Nucleus accumbens (tissue), 56 donors: ENCODE measurements at places on chromosomes 16 and 17.
A peak's percentile ranks its signal among the peaks of the same experiment; 100 is the strongest.

DNA sequence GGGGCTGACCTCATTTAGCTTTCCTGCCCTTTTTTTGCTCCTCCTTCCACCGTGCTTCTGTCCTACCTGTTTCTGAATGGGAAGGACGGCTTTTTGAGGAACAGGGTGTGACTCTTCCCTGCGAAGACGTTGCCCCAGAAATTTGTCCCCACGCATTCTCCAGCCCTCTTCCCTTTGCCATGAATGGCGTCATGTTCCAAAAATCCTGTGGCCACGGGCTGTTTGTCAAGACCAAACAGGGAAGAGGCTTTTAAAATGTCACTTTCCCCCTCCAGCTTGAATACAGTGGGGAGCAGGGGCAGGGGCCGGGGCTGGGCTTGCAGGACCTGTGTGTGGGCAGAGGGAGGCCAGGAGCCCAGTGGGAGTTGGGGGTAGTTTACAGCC lies 13.9 kb downstream of the MPRIP start:
- no peak for DNase-seq

DNA sequence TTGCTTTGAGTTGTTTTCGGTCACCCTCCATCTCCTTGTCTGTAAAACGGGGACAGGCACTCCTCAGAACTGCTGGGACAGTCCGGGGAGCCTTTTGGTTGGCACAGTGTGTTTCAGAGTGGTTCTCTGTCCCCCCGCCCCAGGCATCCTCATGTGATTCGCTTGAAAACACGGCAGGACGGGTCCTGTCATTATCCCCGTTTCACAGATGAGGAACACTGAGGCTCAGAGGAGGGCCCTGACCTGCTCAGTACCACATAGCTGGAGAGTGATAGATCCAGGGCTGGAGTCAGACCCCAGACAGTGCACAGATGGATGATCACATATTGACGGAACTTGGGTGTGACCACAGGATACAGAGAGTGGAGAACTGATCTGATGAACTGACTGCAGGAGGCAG lies 13.5 kb upstream of the ADGRG1 start:
- DNase-seq: no peak

GRCh38 chr16:2798723-2799204 lies 494 bp downstream of the PRSS41 start:
- no peak for DNase-seq

DNA sequence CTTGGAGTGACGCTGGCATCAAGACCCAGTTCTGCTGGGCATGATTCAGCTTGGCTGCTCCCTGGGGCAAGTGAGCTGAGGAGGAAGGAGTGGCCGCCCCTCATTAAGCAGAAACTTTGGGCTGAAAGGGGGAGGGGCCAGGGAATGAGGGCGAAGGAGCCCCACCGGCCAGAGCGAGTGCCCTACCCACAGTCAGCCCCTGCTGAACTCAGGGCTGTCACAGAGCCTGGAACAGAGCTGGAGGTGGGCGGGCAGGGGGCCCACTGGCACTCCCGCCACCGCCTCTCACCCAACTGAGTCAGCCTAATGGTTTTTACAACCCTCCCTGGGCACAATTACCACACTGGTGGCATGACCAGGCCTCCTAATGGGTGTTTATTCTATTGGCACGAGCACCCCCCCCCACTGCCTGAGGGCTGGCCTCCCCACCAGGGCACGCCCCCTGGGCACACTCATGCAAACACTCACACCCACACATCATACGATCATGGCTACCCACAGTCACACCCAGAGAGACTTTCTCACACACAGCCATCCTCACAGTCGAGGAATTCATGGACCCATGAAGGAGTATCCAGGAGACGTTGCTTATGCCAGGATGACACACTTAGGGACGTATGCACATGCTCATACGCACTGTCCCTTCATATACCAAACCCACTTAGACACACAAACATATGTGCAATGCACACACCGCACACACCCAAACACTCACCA lies 19.2 kb downstream of the UNC119 start:
- no peak for DNase-seq

- DNase-seq: no peak
Observed at GRCh38 chr16:89313583-89313982, 96.1 kb downstream of the ZNF778 start.

GRCh38 chr16:66439051-66439730 lies 12.1 kb downstream of the BEAN1 start:
- DNase-seq: no peak

GRCh38 chr17:41647940-41648410 lies 23.6 kb upstream of the KRT17 start:
- DNase-seq: peak; percentile 82

DNA sequence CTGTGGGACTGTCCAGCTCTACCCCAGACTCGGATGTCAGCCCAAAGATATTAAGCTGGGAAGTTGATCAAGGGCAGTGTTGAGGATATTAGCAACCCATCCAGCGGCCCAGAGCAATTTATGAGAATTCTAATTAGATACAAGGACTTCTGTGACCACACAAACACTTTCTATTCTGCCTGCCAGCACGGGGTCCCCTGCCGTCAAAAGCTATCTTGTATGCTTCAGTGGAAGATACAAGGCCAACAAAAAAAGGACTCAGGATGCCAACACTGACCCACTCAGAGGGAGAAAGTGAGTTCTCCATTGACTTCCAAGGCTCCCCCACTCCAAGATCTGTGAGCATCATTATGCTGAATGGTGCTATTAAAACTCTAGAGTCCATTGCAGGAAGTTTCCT lies 390.7 kb downstream of the GRIN2A start:
- DNase-seq: no peak

GRCh38 chr16:1225051-1225451 lies at the start of gene TPSG1:
Gene TPSG1, minus strand, starts transcription at chr16:1225268. Its CDS starts 16 bp downstream, at chr16:1225252.
- DNase-seq: no peak

DNA sequence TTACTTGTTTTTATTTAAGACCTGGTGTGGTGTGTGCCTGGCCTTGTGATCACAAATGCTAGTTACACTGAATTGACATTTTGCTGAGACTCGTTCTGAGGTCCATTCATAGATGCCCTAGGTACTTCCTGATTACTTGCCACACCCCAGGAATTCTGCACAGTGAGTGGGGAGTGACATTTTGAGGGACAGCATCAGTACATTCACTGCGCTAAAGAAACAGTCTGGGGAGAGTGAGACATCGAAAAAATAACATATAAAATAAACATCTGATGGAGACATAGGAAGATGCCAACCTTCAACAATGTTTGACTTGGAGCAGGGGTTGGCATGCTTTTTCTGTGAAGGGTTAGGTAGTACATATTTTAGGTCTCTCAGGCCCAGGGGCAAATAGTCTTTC lies 30.4 kb downstream of the ABCC1 start:
- no peak for DNase-seq

DNA sequence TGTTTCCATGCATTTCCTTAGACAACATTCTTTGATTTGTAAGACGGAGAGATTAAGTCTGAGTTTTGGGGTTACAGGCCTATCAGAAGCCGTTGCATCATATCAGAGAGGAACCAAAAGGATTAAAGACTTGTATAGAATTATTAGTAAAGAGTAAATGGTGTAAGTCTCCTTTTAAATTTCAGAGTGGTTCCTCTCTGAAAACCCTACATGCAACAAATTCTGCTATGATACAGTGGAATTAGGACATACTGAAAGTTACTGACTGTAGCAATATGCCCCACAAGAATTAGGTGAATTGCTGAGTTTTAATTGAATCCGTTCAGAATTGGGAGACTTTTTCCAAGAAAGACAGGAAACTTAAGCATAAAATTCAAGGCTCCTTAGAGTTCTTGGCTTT lies 221.6 kb downstream of the FTO start:
- no peak for DNase-seq

DNA sequence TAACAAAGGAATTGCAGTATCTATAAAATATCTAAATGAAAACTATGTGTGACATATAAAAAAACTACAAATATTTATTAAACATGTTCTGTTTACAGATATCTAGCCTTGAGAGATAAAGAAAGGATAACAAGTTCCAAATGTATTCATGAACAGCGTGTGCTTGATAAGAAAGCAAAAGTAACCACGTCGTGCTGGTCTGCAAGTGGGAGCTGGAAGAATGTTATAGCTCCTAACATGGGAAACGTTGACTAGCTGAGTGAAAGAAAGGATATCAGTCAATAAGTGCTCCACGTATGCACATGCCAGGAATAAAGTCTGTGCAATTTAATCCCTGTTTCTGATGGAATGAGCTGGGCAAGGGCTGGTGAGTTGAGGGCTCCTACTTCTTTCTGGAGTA lies 71.2 kb upstream of the CDYL2 start:
- DNase-seq: no peak

GRCh38 chr16:2842340-2843000 lies 12.4 kb downstream of the ZG16B start:
- no peak for DNase-seq

DNA sequence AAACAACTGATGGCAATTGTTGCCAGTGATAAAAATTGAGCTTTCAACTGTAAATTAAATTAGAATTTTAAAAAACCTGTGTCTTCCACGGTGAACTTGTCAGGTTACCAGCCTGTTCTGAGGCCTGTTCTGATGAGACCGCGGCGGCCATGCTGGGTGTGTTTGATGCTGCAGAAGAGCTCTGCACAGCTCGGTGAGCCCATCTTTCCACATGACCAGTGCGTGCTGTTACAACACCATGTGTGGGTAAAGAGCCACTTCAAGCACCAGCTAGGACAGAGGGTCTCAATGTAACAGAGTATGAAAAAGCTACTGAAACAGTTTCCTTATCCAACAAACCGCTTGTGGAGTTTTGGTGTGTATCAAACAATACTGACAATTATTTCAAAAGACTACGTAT lies 48.5 kb downstream of the RPTOR start:
- DNase-seq: no peak

DNA sequence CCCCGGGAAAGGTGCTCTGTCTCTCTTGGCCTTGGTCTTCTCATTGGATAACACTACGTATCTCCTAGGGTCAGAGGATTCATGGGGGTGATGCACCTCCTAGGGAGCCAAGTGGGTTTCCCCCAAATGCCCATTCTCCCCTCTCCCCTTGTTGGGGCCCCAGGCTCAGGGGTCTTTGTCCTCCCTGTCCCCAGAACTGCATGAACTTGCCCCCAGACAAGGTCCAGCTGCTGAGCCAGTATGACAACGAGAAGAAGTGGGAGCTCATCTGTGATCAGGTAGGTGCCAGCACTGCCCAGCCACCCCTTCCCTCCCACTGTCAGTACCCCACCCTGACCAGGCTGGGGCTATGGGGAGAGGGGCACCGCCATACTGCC lies 8.7 kb downstream of the FMNL1 start:
- DNase-seq: no peak

DNA sequence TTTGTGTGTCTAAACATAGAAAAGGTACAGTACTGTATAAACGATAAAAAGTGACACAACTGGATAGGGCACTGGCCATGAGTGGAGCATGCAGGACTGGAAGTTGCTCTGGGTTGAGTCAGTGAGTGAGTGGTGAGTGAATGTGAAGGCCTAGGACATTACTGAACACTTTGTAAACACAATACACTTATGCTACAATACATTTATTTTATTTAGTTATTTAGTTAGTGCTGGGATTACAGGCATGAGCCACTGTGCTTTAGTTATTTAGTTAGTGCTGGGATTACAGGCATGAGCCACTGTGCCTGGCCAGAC lies 4.6 kb downstream of the CFAP20 start:
- DNase-seq: no peak

DNA sequence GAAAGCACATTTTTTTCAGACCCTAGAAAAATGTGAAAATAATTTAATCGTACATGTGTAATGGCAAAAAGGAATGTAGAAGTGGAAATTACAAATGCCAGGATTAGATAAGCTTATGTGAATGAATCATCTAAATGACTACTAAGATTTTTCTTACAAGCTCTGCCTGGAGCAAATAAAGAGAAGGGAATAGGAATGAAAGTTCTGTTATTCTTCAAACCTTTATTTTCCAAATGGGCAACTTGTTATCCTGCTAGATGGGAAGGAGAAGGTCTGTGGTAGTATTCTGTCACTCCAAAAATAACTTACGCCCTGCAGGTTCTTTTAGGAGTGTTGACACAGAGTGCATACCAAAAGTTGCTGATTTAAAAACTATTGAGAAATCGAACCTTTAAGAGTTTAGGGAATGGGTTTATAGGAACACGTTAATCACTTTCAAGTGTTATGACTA lies 9.7 kb downstream of the CTCF start:
- DNase-seq: no peak

DNA sequence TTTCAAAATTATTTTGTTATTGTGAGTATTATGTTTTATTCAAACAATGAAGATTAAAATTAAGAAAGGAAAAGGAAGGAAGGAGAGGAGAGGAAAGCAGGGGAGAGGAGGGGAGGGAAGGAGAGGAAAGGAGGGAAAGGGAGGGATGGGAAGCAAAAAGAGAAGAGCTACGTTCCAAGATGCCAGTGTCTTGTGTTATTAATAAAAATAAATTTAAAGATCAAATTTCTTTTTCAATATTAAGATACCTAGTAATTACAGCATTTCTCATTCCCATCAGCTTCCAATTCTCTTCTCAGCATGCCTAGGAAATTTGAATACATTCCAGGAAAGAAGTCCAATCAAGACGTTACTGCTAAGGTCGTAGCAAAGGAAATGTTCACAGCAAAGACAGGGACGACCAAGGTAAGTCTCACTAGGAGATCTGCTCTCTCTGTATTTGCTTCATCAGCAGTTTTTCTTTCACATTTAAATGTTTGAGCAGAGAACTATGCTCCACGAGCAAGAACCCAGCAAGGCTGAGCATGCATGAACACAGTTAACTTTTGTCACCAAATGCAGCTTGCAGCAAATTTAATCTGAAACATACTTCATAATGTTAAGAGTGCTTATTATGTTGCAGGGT lies 63.3 kb upstream of the HLF start:
- DNase-seq: no peak

DNA sequence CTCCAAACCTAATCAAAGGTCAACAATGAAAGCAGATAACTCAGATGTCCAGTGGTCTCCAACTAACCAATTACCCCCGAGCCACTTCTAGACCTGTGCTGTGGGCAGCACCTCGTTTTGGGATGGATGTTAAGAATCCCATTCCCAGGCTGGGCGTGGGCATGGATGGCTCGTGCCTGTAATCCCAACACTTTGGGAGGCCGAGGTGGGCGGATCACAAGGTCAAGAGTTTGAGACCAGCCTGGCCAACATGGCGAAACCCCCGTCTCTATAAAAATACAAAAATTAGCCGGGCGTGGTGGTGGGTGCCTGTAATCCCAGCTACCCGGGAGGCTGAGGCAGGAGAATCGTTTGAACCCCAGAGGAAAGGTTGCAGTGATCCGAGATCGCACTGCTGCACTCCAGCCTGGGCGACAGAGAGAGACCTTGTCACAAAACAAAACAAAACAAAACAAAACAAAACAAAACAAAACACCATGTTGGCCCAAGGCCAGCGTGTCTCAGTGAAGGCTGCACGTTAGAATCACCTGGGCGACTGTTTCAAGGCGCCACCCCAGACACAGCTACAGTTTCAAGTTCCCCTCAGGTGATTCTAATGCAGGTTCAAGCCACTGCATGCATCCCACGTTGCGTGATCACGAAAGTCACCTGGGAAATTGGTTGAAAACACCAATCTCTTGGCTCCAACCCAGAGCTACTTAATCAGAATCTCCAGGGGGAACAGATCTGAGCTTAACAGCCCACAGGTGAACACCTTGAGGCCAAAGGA lies 21.3 kb downstream of the COX4I1 start:
- no peak for DNase-seq
